ENCODE measurements at places on chromosomes 7 and 10.

GRCh38 chr7:116501425-116502167 is 2.1 kb downstream of the CAV2 start:
- DNase-seq = no peak

GRCh38 chr10:61942604-61943461 is 41.3 kb downstream of the ARID5B start:
- no peak for DNase-seq

DNA sequence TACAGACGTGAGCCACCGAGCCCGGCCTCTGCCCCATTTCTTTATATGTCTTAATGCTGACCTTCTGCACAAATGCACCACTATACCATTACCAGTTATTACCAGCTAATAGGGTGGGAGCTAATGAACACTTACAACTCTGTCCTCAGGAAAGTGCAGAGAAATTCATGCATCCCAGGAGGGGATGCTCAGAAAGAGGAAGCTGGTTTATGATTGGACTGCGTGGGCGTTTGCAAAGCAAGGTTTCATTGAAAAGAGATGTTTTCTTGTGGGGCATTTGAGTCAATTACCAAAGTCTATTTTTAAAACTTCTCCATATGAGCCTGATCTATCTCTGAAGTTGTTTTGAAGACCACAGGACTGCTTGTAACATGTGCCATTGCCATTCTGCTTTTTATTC is 417.7 kb upstream of the CELF2 start:
- DNase-seq = no peak

- DNase-seq = no peak
Observed at GRCh38 chr10:43195557-43195956, 57.3 kb downstream of the CSGALNACT2 start.

DNA sequence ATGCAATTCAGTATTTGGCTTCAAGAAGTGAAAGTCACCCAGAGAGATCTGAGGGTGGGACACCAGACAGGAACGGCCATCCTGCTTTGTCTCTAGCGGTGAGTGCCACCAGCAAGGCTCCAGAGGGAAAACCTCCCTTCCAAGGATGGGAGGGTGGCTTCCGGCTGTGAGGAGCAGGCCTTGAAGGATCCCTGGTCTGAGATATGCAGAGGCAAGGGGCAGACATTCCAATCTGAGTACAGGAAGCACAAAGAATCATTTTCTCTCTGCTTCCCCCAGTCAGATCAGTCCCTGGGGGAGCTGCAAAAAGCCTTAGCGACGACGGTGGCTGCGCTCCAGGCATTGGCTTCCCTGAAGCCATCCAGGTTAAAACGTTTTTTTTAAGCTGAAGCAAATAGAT is 167.4 kb downstream of the TEX36 start:
- no peak for DNase-seq

DNA sequence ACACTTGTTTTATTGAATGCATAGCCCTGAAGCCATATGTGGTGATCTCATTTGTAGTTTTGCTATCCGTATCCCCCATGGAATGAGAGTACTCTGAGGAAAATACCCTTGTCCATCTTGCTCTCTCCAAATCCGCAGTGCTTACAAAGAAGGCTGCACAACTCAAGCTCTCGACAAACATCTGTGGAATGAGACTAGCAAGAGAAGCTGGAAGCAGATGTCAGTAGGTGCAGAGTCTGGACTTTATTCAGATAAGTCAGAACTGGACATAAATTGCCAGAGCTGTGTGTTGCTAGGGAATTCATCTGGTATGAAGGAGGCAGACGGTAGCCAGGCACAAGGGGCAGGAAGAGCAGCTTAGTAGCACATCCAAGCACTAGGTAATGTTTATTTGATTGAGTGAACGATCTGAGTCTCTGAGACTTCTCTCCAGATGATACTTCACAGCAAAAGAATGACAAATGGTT is 1046.2 kb downstream of the XPNPEP1 start:
- no peak for DNase-seq

- DNase-seq = no peak
Observed at GRCh38 chr10:16478801-16479200, 42.0 kb downstream of the PTER start.

GRCh38 chr10:22049635-22050034 is 46.1 kb upstream of the DNAJC1 start:
- DNase-seq = no peak

GRCh38 chr7:155491812-155492211 is 33.9 kb downstream of the EN2 start:
- DNase-seq = no peak

GRCh38 chr7:144023171-144023827 is 23.2 kb downstream of the OR6B1 start:
- DNase-seq = no peak
